NAMALWA (cell line): ENCODE measurements at places on chromosomes 6 and 20.

DNA sequence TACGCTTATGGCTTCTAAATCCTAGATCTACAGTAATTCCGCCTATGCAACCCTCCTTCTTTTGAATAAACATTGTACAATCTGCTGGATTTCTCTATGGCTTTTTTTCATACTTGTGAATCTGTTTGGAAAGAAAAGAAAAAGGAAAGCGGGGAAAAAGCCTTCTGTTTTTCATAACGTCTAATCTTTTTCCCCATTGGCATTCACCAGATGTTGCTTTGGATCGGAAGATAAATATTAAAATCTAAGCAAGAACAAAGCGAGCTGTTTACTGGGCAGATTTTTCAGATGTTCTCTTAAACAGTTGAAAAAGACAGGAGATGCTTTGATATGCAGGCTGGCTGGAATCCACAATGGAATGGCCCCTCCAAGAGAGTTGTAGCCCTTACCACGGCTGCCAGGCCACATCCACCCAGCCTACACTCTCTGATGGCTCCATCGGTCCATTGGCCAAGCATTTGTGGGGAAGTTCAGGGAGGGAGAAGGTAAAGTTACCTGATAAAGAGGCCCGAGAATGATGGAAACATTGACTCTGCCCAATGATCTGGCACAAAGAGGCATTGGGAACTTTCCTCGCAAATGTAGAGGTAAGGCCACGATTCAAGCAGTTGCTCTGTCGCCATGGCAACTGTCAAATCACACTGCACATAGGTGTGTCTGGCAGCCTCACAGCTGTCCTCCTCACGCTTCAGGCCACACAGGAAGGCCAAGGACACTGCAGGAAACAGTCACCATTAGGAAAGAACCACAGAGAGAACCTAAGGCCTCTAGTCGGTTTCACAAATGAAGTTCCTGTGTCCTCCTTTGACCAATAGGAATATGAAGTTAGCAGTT is 70.3 kb downstream of the PKHD1 start:
- DNase-seq, result no peak

DNA sequence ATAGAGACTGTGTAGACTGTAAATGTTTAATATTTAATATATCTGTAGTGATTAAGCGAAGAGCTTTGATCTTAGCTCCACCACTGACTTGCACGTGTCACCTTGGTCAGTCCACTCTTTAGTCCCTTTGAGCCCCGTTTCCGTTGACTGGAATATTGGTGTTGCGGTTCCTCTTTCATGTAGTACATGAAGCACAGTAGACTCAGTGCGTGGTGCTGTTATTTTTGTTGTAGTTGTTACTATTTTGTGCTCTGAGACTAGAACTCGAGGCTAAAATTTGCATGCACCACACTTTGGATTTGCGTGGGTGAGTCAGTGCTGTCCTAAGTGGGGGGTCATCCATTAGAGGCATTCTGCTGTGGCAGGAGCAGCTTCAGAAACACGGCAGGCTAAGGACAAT is 291.4 kb downstream of the QKI start:
- peak; percentile 84 for DNase-seq

DNA sequence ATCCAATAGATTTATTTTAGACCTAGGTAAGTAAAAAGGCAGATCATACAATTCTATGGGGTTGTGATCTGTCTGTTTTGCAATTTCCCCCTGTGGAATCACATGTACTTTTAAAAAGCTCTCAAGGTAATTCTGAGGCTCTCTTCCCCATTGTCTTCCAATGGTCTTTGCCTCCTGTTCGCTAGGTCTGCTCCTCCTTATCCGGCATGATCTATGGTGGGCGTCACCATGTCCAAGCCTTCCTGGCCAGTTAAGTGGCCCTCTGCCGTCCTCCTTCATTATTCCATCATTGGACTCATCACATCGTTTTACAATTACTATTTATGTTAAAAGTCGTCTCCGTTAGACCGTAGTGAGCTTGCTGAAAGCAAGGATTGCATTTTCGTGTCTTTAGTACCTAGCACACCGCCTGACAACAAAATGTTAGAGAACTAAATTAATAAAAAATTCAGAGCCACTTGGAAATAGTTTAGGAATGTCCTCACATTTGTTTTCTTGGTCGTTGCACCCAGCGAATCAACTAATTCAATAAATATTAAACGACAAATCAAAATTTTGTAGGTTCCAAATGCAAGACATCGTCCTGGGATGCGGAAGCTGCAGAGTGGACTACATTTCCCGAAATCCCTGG is 2.2 kb upstream of the STXBP5 start:
- DNase-seq, result no peak

DNA sequence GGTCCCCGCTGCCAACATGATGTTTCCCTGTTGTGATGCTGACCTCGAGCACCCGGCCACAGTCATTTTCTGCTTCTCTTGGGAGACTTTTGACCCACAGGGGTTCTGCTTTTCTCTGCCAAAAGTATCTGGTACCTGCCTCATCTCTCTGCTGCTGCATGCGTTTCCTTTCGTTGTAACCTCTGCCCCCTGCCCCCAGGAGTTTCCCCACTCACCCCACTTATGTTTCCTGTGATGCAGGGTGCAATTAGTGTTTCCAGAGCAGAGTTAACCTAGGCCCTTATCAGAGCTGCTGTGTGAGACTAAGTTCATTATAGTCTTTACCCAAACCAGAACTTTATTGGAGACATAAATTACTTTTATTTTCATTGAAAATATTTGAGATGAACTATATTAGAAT is 65.2 kb upstream of the EDN3 start:
- no peak for DNase-seq
